ENCODE measurements at places on chromosomes 3 and 15.

- peak; percentile 34 for DNase-seq
Observed at GRCh38 chr3:151086484-151087456, 1.3 kb downstream of the MED12L start.

- DNase-seq, result no peak
Observed at GRCh38 chr15:100663086-100663914, 60.9 kb downstream of the ASB7 start.

- DNase-seq, result no peak
Observed at GRCh38 chr15:79965846-79966630, 5.0 kb downstream of the BCL2A1 start.

DNA sequence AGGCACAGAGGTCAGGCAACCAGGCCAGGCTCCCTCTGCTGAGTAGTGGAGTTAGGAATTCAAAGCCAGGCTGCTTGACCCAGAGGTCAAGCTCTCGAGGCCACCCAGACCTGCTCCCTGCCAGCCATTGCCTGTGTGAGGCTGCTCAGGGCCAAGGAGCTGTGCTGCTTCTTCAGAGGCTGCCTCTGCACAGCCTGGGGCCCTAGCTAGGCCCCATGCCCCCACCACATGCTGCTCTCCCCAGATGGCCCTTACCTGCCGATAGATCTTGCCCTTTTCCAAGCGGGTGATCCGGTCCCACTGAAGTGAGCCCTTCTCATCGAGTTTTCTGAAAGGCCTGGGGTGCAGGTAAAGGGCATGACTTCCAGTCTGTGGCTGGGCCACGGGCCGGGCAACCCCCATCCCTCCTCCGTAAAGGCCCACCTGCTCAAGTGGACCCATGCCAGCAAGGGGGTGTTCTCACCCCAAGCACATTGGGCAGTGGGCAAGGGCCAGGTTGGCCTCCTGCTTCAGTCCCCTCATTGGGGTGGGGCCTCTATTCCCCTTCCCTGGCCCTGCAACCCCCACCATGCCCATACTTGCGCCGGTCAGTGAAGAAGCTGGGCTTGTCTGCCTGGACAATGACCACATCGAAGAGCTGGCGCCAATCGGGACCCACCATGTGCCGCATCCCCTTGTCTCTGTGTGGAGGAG, 6.5 kb downstream of the NT5DC2 start:
- DNase-seq, result no peak

DNA sequence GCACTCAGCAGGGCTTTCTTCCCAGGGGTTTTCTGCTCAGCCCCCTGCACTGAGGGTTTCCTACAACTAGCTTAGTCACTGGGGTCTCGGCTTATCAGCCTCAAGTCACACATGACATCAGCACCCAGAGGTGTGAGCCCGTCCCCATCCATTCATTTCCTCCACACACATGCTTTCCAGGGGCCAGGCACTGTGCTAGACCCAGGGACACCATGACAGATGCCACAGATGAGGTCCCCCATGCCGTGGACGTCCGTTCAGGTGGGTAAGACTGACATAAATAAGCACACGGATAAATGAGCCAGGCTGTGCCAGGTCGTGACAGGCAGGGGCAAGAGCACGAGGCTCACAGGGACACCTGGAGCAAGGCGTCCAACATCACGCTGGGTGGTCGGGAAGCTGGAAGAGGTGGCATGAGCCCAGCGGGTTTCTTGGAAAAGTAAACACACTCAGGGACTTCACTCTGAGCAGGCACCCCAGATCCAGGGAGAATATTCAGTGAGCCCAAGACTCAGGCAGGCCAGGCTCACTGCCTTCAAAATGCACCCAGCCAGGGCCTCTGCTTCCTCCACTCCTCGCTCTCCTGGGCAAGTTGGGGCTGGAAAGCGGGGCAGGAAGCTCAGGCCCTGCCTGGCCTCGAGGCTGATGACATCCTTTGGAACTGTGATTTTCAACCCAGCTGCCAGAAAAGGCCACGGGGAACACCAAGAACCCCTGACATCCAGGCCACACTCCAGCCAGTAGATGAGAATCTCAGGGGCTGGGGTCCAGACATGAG, 139.3 kb downstream of the CHSY1 start:
- no peak for DNase-seq

- DNase-seq, result no peak
Observed at GRCh38 chr3:11438646-11439045, 166.4 kb downstream of the ATG7 start.

- DNase-seq, result peak; percentile 97
Observed at GRCh38 chr3:151976211-151977050, 103.0 kb downstream of the SUCNR1 start.

DNA sequence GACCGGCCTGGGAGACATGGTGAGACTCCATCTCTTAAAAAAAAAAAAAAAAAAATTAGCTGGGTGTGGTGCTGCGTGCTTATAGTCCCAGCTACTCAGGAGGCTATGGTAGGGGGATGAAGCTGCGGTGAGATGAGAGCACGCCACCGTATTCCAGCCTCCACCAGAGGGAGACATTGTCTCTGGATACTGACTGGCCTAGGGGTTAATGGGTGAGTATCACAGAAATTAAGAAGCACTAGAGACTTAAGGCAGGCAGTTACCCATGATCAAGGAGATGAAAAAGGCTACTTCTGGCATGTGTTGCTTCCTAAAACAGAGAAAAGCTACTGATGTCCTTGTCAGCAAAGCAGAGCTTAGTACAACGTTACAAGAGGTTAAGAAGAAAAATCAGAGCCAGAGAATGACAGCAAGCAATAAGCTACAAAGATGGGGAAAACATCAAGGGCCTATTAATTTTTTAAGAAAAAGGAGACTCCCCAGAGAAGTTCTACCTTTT, 8.6 kb downstream of the TFRC start:
- DNase-seq, result no peak

DNA sequence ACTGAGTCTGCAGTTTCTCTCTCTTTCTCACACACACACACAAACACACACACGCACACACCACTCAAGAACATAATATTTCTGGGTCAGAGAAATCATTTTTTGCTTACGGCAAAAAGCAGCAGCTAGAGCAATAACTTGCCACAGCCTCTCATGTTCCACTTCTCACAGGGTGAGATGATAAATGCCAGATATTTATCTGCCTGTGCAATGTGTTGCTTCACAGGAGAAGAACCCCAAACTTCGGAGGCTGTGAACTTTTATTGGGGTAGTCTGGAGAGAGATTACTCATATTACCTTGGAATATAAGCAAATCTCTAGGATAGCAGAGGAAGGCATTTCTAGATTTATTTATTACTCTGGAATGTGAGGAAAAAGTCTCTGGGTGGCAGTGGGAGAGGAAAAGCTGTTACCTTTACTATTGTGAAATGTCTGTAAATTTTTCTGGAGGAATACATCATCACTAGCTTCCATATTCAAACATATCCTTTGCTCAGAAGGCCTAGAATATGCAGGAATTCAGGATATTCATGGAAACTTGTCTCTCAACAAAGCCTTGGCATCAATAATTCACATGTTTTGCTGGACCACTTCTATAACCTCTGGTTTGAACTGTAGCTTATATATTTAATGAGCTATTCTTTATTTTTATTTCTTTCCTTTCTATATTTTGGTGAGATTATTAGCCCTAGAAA, 369.2 kb downstream of the NSUN3 start:
- no peak for DNase-seq

DNA sequence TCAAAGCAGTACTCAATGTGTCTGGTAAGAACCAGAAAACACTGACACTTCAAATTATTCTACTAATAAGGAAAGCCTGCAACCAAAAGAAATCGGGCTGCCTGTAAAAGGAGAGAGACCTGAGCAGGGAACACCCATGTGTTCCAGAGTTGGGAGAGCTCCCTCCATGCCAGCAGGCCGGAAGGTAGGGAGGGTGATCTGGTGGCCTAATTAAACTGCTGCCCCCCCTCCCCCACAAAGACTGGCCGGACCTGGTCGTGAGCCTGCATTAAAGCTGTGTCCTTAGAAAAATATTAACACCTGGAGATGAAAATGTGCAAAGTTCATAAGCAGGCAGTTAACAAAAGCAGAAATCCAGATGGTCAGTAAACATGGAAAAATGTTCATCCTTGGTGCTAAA, 170.6 kb upstream of the BHLHE40 start:
- DNase-seq, result no peak

DNA sequence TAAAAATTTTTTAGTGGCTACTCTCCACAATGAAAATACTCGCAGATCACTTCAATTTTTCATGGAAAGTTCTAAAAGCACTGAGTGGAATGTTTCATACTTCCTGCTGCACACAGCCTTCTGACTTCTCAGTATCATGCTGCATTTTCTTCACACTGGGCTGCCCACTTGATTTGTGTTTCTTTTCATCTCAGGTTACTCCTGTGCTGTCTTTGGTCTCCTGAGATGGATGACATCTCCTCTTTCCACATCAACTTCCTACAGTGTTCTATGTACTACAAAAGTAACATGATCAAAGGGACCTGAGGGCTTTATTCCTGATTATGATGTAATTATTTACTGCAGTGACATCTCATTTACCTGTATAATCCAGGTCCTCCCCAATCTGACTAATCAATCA, 927.7 kb downstream of the ROBO2 start:
- no peak for DNase-seq

DNA sequence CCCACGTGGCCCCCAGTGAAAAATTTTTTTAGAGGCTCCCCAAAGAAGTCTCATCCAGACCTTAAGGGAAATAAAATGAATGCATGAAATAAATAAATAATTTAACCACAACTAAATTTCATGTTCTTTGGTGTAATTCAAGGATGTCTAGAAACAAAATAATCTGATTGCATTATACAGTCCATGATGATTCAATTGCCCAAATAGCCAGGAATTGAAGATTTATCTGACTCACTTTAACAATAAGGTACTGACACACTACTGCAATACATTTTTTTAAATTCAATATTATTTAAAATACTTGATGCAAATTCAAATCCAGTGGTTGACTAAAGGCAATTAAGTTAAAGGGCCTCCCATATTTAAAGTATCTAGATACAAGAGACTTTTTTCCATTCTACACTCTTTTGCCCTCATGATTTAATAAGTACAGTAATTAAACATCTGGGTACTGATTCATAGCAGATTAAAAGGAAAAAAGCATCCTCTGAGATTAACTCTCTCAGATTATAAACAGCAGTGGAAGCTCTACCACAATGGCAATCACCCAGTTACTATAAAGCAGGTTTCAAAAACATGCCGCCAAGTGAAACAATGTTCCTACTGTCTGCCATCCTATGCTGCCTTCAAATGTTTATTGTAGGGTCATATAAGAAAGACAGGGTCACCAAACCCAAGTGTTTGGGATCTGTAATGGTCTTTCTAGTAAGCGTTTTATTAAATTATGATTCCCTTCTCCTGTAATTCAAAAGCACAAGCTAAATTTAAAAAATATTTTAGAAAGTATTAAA, 9.9 kb downstream of the UQCC5 start:
- no peak for DNase-seq

DNA sequence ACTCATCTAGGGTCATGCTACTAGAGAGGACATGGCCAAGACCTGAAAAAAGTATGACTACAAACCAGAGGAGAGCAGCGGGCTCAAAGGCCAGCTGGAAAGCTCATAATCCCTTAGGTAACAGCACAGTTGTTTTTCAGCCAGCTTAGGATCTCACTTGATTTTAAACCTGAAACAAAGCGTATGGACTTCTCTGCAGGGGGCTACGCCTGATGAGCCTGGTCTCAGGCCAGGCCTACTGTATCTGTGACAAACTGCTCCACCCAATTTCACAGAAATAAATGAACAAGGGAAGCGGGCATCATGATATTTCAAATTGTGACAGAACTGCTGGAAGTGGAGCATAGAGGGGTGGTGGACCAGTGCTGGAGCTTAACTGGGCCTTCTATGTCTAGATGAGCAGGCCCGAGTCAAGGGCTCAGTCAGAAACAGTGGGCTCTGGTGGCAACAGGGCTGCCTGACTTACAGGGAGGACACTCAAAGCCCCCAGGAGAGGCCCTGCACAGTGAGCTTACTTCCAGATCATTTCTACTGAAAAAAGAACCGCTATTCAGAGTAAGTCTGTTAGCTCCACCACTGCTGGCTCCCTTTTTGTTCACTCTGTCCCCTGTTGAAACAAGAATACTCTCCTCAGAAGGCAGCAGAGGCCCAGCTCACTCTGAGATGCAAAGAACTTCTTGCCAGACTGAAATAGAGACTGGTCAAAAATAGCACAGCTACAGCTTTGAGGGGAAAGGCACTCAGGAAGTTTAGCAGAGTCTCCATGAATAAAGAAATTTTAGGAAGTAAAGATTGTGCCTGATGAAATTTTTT, 47.0 kb downstream of the LRIG1 start:
- DNase-seq, result no peak

DNA sequence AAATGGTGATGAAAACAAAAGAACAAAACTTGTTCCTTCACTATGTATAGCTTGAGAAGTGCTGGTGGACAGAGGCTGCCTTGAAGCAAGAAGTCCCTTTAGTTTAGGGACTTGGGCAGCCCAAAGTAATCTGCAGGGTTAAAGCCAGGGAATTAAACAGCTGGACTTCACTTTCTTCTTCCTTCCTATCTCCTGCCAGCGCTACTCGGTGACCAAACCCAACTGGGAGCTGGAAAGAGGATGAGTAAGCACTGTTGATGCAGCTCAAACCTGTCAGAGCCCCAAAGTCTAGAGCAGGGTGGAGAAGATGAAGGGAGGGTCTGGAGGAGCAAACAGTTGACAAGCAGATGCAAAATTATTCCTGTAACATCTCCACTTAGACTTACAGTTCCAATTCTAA, 73.1 kb upstream of the FBN1 start:
- no peak for DNase-seq

GRCh38 chr15:100762289-100762688, 117.3 kb upstream of the ALDH1A3 start:
- DNase-seq, result no peak

DNA sequence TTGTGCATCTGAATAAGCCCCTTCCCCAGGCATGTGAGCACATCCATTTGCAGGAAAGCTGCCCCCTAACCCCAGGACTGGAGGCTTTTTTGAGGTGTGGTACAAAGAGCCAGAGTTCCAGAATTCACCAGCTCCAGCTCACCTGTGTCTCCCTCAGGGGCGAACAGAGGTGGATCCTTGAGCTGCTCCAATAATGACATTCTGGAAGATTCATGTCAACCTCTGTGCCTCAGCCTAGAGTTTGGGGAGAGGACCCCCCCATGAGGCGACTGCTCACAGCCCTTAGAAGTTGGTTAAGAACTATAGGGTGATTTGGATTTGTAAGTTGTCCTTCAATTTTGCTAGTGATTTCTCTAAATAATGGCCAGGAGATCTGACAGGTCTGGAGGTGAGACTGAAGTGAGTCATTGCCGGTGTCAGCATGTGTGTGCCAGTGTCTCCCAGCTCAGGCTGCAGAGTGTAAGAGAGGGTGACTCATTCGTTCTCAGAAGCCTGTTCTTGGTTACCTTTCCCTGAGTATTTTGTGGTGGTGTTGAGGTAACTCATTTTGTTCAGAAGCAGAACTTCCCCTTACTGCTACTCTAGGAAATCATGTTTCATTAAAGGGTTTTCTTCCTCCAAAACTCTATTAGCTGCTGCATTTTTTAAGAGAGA, 136.9 kb upstream of the TOPAZ1 start:
- no peak for DNase-seq

GRCh38 chr15:53331328-53332190, 427.9 kb downstream of the WDR72 start:
- no peak for DNase-seq

- no peak for DNase-seq
Observed at GRCh38 chr3:14273901-14274611, 95.4 kb downstream of the LSM3 start.

Measured in AG04449 (cell line).